Suppressor macrophage treated with lipopolysaccharide for 1 hour (primary cell): ENCODE measurements at places on chromosomes 4 and X.

DNA sequence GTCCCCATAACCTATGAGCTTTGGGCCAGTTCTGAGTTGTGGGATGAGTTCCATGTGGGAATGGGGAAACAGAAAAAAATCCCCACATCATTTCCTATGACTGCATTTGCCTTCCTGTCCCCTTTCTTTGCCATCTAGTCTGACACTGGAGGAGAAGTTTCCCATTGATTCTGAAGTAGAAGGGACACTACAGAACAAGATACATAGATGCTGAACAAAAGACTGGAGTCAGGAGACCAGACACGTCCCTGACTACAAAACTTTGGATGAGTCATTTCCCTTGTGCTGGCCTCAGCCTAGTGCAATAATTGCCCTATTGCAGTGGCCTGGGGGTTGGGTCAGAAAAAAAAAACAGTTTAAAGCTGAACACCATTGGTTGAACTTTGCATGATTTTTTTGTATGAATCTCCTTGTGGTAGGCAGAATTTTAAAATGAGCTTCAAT, 22.1 kb downstream of the BEX3 start:
- peak; percentile 82 for DNase-seq

- DNase-seq, result no peak
Observed at GRCh38 chr4:48853604-48854394, 22.9 kb downstream of the OCIAD1 start.

- no peak for DNase-seq
Observed at GRCh38 chr4:109323348-109323747, 20.9 kb upstream of the COL25A1 start.

DNA sequence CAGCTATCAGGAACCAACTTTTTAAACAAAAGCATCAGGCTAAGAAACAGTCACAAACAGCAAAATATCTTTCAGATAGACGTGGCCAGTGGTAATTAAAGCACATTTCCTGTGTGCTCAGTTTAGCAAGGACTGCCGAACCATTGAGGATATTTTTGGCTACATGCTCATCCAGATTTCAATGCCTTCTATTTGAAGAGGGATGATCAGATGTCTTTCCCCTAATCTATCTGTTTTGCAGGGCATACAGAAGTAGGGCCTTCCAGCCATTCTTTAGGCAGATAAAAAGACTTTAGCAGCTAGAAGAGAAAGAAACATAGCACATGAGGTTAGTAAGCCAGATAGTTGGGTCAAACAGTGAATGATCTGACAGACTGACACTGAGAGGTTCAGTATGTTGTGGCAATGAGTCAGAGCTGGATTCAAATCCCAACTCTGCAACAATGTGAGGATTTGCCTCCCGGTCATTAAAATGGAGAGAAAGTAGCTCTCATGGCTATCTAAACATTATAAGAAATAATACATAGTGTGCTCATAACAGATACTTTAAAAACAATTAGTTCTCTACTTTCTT, 100.0 kb upstream of the PRKG2 start:
- DNase-seq, result no peak

DNA sequence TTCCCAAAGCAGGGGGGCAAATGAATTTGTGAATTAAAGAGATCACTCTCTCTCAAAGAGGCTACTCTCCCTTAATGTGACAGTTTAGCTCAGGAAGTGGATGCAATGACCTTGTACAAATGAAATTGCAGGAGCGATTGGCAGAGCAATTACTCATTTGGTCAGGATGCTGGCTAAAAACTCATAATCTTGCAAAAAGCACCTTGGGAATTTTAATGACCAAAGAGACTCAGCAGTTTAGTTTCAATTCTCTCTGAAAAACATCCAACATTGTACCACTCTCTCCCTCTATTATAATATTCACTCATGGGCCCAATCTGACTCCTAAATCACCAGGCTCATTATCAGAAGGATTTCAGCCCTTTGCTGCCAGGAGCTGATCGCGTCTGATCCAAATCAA, 26.1 kb downstream of the PDGFC start:
- DNase-seq, result peak; percentile 90
